ENCODE measurements at places on chromosomes 6 and 20.

GRCh38 chr20:35796571-35796970, 24.8 kb downstream of the PHF20 start:
- DNase-seq: no peak

DNA sequence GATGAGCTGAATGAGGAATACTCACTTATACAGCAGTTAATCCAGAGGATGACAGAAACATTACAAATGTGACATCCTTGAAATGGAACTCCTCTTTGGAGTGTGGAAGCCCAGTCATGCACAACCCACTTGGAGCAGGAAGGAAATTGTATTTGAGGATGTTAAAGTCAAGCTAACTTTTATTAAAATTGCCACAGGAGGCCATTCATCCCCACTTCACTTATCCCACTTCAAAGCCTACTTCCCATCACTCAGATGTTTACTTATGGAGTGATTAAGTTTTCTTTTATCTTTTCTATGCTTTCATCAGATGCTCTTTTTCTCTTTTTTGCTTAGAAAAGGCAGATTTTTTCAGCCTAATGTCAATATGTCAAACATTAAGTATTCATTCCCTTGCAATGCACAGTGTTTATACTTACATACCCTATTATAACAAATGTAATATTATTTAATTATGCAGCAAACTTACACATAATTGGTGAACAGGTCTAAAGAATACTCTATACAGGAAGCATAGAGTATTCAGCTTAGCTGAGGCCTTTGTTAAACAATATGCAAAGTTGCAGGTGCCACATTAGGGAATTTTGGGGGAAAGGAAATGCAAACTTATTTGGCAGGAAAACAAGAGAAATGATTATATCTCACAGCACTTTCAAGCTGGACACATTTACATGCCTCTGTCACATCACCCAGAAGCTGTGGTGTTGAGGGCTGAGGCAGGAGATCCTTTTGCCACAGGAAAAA, 148.9 kb downstream of the KHDC1L start:
- no peak for DNase-seq

DNA sequence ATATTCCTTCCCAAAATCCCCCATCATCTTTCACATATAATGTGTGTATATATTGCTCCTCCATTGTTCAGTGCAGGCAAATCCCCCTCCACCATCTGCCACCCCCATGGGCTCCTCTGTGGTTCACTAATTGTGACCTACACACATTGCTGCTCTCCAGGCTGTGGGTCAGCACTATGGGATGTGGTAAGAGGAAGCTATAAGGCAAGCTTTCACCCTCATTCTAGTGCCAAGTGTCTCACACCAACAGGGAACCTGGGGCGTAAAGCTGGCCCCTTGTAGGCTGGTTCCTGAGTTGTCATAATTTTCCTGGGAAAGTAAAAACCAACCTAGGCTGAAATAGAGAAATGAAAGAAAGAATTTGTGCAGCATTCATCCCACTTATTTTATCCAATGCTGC, 16.8 kb downstream of the FKBP1A start:
- no peak for DNase-seq

- DNase-seq: no peak
Measured at GRCh38 chr6:157089258-157089657, 234.1 kb downstream of the TMEM242 start.

DNA sequence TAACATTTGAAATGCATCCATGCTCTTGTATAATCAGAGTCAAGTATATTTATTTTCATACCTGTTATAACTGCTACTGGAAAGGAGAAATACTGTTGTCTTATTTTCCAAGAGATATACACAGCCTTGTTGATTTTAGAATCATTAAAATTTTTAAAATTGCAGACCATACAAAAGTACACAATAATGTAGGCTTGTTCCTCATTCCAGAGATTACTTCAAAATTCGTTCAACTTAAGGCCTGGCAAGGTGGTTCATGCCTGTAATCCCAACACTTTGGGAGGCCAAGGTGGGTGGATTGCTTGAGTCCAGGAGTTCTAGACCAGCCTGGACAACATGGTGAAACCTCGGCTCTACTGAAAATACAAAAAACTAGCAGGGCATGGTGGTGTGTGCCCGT, 6.1 kb downstream of the RNF114 start:
- no peak for DNase-seq

DNA sequence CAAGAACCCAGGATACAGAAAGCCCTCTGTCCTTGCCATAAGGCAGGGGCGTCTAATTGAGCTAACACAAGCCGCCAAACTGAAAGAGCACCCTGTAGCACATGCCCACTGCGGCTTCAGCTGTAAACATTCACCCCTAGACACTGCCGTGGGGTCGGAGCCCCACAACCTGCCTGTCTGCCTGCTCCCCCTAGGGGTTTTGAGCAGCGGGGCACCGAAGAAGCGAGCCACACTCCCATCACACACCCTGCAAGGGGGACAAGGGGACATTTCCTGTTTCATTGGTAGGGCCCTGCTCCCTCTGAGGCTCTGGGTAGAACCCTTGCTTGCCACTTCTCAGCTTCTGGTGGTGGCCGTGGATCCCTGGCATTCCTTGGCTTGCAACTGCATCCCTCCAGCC, 45.2 kb upstream of the BCLAF1 start:
- no peak for DNase-seq

DNA sequence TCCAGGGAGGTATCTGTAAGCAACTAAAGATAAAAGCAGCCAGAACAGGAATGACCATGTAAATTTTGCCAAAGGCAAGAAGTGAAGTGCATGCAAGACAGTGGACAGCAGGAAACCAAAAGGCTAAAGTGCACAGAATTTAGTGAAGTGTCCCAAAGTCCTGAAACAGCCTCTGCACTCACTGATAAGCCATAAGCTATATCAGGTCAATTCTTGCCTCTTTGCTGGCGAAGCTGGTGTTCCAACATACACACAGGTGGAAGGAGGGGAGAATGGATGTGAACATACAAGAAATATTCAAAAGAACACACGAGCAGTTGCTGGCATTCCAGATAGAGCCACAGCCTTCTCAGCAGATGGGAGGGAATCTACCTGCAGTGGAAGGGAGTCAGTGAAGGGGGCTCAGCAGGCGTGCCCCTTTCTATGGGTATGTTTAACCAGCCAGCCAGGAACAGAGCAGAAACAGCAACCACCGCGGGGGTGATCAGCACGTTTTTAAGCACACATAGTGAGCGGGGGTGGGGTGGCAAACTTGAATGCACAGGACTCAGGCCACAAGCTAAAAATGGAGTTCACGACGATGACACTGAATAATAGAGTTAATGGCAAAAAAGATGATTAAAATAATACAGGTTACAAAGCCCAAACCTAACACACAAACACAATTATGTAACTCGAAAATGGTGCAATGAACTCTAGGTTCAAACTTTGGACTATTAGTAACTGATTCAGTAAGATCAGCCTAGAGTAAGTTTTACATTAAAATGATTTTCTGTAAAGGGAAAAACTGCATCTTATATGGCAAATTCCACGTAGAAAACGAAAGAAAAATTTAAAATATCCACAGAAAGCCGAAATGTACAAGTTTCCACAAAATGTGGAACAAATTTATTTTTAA, 1.2 kb downstream of the ECI2 start:
- DNase-seq: peak; percentile 59

DNA sequence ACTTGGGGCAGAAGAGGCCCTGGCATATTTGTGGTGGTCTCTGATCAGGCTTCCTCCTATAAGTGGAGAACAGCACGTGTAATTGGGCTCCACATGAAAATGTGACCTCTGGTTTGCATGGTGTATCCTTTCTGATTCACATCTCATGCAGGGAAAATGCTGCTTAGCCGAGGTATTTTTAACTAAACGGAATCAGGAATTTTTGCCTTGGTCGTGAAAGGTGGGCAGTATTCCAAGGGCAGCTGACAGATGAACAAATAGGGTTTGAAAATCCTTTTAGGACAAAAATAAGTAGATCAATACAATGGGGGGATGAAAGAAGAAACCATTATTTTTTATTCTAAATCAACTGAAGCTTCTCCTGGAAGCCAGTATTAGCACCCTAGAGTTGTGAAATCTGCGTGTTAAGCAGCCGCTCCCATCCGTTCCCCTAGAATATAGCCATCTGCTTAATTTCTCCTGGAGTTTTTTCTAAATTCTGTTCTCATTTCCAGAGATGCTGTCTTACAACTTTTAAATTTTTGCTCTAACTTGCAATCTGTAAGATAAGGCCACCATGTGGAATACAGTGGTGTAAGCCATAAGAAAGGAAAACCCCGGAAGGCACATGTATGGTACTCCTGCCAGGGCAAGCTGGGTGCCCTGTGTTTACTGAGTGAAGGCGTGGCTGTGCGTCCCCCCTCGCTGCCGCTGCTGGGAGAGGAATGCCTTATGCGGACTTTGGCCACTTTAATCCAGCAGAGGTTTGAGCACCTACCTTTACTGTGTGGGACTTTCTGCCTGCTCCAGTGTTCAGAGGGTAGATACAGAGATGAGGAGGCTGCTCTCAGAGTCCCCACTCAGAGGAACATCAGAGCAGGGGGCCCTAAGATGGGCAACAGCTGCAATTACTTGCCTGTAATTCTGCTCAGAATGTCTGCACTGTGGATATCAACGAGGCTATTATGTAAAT, 52.4 kb downstream of the SYNJ2 start:
- DNase-seq: no peak

DNA sequence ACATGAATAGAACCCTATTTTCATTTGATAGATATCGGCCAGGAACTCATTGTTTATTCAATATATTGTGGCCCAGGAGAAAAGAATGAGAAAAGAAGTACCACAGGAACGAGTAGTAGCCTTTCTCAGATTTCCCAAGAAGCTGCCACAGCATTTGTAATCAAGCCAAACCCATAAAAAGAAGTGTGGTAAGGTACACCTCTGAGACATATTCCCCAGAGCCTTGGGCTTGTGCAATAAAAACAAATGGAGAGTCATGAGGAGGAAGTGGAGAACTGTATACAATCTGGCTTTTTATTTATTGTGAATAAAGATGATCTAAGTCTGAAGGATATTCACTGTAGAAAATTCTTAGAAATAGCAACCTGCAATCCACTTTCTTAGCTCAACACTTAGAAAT, 36.7 kb downstream of the KIF6 start:
- no peak for DNase-seq

GRCh38 chr6:20572940-20573339, 38.7 kb downstream of the CDKAL1 start:
- DNase-seq: no peak

- DNase-seq: no peak
Measured at GRCh38 chr6:165605901-165606739, 56.9 kb downstream of the PDE10A start.

GRCh38 chr20:59748619-59749191, 144.4 kb downstream of the PHACTR3 start:
- no peak for DNase-seq

GRCh38 chr6:128098000-128098581, 197.2 kb upstream of the THEMIS start:
- no peak for DNase-seq

DNA sequence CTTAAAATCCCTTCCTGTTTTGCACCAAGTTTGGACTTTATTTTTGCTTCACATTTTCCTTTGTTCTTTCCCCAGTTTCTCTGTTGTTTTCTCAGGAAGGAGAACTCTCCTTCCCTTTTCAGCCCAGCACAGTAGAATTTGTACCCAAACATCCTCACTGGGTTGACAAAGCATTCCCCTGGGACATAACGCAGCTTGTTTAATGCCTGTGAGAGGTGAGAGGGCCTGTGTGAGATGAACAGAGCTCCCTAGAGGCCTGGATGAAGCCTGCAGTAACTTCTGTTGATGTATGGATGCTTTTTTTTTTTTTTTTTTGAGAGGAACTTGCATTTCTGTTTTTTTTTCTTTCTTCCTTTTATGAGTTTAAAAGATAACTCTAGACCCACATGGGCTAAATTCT, 104.9 kb upstream of the SLC22A23 start:
- no peak for DNase-seq

GRCh38 chr6:119241540-119242309, 107.8 kb downstream of the MAN1A1 start:
- DNase-seq: no peak

- DNase-seq: peak; percentile 67
Measured at GRCh38 chr6:131949909-131950766, 1.0 kb downstream of the CCN2 start.

DNA sequence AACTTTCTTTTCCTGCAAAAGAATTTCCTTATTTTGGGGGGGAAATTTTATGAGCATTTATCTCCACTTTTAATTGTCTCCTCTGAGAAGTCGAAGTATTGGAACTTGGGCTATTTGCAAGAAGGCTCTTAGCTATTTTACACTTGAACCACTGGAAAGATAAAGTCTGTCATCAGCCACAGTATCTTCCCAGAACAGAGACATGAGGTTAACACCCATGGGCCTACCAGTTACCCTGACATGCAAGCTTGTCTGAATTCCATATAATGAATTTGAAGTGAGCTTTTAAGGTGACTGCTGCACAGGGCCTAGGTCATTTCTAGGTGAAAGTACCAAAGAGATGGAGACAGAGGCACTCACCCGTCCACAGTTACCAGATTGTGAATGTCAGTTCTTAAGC, 193.1 kb downstream of the SIM1 start:
- DNase-seq: no peak

DNA sequence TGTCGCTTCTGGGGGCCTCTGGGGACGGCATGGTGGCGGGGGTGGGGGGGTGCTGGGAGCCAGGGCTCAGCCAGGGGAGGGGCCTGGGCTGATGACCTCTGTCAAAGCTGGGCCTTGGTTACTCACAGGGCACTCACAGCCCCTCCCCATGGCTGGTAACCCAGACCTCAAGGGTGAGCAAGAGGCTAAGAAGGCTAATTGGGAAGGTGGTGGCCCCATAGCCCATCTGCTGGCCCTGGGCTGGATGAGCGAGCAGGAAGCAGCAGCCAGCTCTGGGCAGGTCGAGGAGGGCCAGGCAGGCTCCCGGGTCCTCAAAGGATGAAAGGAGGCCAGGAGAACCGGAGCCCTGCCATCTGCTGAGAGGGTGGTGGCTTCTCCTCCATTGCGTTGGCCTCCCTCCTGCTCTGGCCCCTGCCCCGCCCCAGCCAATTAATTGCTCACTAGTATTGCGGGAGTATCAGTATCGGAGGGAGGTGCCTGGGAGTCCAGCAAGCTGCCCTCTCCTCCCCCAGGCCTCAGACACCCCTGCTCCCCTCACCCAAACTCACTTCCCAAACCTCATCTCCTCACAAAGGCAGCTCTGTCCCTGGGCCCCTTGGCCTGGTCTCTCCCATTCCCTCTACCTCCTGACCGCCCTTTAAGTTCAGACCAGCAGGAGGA, 1.0 kb upstream of the CDSN start:
- DNase-seq: no peak

GRCh38 chr20:25000268-25000801, 7.8 kb upstream of the APMAP start:
- DNase-seq: no peak

- no peak for DNase-seq
Measured at GRCh38 chr20:64155258-64156135, 8.8 kb upstream of the MYT1 start.

DNA sequence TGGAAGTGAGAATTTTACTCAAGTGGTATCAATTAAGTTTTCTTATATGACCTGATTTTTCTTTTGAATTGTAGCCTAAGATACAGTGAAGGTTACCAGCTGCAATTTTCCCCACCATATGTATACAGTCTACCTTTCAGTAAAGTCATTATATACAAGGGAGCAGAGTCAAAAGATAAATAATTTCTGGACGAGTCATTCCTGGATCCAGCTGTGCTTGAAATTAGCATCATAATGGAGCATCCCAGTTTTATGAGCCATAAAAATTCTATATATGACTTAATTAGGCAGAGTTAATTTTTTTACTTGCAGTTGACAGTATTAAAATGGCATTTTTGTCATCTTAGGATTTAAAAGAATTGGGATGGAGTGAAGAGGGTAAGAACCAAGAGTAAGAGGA, 1008.4 kb downstream of the PHF3 start:
- no peak for DNase-seq

Data from head of caudate nucleus (tissue), 42 donors.